ENCODE measurements at places on chromosomes 5 and 9. TPM values are rescaled to one million over a fixed set of nuclear protein-coding genes. Genes with fewer than 3 reads are reported as not detected.

Gene TAF11L5
- not detected for total RNA-seq

Gene PCDHGA8
- total RNA-seq, result 0.64 TPM

Gene NR2F1
- total RNA-seq, result 41.5 TPM

Gene EXD3
- total RNA-seq, result 12.2 TPM

Gene KIAA1191
- 71.6 TPM for total RNA-seq

Gene FKTN
- total RNA-seq, result 7.7 TPM

Gene B4GALT7
- 20.3 TPM for total RNA-seq

Gene FGF1
- total RNA-seq, result 0.13 TPM

Gene FOXD4L3
- total RNA-seq, result under 0.01 TPM

Gene SH2D3C
- 100 TPM for total RNA-seq

Gene RANBP17
- 4.5 TPM for total RNA-seq

Gene SLC23A1
- not detected for total RNA-seq

Gene SNX24
- 5.3 TPM for total RNA-seq

Gene HMMR
- 5.7 TPM for total RNA-seq

Gene TPM2
- total RNA-seq, result 4.4 TPM

Gene BTNL3
- not detected for total RNA-seq

Gene ACOT12
- total RNA-seq, result not detected

Gene SLC34A1
- not detected for total RNA-seq

Gene SGCD
- 0.64 TPM for total RNA-seq

Gene LCN12
- not detected for total RNA-seq

Gene LCN6
- total RNA-seq, result not detected

Gene PHYHD1
- 0.26 TPM for total RNA-seq

Gene CHD1
- total RNA-seq, result 47.2 TPM

Gene MYMK
- not detected for total RNA-seq

Gene STKLD1
- total RNA-seq, result 0.26 TPM

Gene ZBED3
- total RNA-seq, result 1.6 TPM

Gene SLCO4C1
- not detected for total RNA-seq

Gene MEF2C
- 118 TPM for total RNA-seq

Gene PGM5
- 48.9 TPM for total RNA-seq

Gene TMOD1
- total RNA-seq, result 1.7 TPM

Gene PCDHB10
- 0.39 TPM for total RNA-seq
